ENCODE measurements at places on chromosomes 16 and 17.

DNA sequence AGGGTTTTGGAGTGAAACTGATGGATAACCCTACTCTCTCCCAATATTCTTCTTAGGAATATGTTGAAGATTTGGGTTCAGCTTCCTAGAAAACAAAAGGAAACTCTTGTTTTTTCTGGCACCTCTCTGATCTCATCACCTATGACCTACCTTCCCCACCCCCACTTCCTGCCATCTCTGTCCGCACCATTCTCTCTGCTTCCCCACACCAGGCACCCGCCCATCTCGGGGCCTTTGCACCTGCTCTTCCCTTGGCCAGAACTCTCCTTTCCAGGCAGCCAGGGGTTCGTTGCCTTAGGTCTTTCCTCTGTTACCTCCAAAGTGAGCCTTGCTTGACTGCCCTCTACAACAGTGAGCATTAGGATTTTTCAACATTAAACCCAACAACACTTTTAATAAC is 159.7 kb downstream of the IRX3 start:
- no peak for DNase-seq

DNA sequence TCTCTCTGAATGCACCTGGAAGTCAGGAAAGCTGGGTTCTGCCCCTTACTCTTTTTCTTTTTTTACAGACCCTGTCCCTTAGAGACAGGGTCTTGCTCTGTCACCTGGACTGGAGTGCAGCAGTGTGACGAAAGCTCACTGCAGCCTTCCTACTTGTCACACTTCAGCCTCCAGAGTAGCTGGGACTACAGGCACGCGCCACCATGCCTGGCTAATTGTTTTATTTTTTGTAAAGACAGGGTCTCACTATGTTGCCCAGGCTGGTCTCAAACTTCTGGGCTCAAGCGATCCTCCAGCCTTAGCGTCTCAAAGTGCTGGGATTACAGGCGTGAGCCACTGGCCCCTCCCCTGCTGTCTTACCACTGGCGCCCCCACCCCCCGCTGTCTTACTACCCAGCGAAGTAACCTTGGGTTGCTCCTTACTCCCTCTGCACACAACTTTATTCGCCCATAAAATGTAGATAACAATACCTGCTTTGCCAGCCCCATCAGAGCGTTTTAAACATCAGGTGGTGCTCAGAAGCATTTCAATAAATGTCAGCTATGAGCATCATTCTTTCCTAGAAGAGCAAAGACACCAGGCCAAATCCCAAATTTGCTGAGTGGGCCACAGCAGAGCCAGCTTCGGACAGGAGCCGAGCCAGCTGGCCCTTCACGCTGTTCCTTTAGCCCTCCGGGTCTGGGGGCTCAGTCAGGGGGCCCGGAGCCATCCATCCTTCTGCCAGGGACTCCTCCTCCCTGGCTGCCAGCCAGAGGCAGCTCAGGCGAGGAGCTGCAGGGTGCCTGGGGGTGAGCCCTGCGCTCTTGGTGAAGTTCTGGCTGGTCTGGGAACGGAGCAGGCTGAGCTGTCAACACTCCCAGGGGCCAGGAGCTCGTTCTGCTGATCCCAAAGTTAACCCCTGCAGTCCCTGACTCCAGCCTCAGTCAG is 24.4 kb downstream of the SRL start:
- no peak for DNase-seq

GRCh38 chr17:8873801-8874715 is 6.6 kb upstream of the PIK3R6 start:
- DNase-seq: no peak

DNA sequence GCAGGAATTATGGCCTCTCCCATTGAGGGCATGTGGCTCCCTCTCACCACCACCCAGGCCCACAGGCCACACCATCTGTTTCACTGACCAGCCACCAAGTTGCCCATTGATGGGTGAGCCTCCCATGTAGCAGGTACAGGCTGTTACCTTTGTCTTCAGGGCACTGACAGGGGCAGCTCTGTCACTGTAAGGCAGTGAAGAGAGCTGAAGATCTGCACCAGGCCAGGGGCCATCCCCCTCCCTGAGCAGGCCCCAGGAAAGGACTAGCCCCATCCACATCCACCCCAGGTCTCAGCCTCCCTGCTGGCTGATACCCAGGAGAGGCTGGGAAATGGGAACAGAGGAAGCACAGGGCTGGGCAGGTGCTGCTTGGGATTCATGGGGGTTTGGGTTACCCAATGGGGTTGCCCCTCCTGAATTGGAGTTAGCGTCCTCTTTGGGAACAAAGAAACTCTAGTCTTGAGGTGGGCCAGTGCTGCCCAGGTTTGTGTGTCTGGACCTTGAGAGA is 1691.4 kb downstream of the TP53TG3F start:
- no peak for DNase-seq

GRCh38 chr17:81306491-81306890 is 11.4 kb upstream of the SLC38A10 start:
- DNase-seq: no peak
